ENCODE measurements at places on chromosomes 5 and 9.

DNA sequence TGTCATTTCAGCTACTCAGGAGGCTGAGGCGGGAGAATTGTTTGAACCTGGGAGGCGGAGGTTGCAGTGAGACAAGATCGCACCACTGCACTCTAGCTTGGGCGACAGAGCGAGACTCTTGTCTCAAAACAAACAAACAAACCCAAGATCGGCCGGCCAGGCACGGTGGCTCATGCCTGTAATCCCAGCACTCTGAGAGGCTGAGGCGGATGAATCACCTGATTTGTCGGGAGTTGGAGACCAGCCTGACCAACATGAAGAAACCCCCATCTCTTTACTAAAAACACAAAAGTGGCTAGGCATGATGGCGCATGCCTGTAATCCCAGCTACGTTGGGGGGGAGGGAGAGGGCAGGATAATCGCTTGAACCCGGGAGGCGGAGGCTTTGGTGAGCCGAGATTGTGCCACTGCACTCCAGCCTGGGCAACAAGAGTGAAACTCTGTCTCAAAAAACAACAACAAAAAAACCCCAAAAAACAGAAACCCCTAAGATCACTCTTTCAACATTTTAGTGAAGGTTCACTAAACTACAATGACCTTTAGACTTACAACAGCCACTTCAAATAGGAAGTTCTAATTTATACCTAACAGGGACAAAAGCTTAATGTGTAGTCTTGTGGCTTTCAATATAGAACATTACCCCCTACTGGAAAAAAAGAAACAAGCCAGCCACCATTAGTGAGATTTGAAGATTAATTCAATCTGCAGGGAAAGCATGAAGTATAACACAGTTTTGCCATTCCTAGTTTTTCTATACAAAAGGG is 7.0 kb downstream of the HSPA9 start:
- DNase-seq = no peak

DNA sequence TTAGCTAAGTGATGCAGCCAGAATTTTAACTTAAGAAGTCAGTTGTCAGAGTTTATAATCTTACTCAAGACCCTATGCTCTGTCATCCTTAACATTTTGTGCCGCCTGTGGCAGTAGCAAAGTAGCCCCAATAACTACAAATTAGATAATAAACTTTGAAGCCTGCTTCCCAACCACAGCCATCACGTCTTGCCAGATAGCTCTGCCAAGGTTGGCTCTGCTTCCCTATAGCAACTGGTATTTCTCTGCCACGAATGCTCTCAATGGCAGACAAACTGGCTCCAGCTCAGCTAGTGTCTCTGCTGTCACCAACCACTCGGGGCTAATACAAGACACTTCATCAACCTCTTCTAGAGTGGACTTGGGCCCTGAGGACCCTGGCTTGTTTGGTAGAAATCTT is 576.1 kb downstream of the CDH12 start:
- no peak for DNase-seq

DNA sequence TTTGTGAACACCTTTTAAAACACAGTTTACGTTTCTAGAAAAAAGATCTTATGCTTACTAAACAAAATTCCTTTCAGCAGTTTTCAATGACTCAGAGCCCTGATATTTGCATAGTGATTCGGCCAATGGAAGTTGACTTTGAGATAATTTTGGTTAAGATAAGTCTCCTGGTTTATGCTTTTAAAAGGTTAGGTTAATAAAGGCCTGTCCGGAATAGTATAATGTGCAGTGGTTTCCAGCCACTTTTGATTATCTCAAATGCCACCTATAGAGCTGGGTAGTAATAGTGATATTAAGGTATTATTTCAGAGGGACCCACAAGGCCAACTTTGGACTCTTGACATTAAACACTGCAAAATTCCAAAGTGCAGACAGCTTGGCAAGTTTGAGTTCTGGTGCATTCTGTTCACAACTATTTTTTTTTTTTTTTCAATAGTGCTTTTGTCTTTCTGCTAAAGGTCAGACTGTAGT is 86.1 kb downstream of the F2RL2 start:
- no peak for DNase-seq

GRCh38 chr9:89376741-89377351 is 58.5 kb downstream of the SECISBP2 start:
- DNase-seq = no peak

DNA sequence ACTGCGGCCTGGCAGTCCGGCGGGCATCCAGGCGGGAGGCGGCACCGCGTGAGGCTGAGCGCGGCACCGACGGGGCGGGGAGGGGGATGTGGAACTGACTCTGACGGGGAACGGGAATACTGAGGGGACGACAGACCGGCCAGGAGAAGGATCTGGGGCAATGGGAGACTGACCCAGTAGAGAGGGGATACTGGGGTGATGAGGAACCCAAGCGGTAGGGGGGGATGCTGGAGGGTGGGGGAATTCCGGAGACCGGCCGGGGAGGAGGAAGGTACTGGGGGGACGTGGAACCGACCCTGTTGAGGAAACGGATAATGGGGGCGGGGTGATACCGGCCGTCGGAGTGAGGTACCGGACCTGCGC is 423 bp downstream of the IPPK start:
- no peak for DNase-seq

DNA sequence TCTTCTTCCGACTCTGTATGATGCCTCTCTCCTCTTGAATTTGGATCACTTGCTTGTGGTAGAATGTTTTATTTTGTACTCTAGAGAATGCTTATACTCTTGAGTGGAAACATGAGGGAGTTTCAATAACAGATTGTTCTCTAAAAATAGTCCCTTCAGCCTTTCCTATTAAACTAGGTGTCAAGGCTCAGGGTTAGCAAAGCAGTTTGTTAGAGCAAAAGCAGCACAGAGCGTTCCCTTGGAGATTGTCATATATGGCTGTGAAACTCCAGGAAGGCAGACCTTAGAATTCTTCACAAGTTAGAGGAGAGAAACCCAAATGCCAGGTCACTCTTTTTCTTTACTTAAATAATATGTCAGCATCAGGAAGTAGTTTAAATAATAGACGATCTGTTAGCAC is 33.0 kb downstream of the MAMDC2 start:
- DNase-seq = no peak

DNA sequence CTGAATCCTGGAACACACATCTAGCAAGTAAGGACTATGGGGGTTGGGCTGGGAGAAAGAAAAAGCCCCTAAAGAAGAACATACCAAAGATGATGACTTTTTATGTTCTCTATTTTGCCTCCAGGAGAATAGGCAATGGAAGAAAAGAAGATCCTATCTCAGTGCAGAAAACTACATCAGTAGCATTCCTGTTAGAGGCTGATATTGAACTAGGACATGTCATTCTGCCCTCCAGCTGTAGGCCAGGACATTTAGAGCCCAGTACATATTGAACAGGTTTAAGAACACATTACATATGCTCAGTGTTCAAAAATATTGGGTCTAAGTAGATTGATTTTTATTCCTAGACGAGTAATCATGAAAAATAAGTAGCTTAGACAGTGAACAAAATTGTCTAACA is 24.7 kb downstream of the PRLR start:
- no peak for DNase-seq

- no peak for DNase-seq
These were observed 1.4 kb downstream of the KIF20A start for GRCh38 chr5:138180183-138180782.

GRCh38 chr9:16572005-16572734 is 298.3 kb downstream of the BNC2 start:
- DNase-seq = no peak
